Dermis blood vessel endothelial cell (primary cell): ENCODE measurements at places on chromosomes 5 and 9. TPM values are rescaled to one million over a fixed set of nuclear protein-coding genes. Genes with fewer than 3 reads are reported as not detected.

The ACO1 gene
- total RNA-seq = 61.8 and 73.3 TPM in 2 replicates

GRCh38 chr5:169027501-169028061 is 273.4 kb downstream of the SLIT3 start:
- DNase-seq = no peak

- DNase-seq = no peak
Measured at GRCh38 chr5:14483504-14484157, 98.0 kb upstream of the OTULINL start.

DNA sequence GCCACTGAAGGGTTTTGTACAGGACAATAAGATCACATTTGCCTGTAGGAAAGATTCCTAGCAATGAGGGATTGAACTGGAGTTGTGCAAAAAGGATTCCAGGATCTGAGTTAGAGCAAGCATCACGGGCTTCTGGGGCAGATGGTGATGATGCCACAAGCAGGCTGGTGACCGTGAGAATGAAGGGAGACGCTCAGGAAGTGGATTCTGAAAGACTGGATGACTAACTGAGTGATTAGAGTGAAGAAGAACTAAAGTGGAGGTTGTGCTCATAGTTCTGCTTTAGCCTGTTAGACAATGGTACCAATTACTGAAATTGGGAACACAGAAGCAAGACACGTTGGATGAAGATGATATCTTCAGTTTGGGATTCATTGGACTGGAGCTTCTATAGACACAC is 168.2 kb downstream of the CD180 start:
- DNase-seq = no peak

GRCh38 chr5:113031104-113031503 is 54.5 kb downstream of the DCP2 start:
- no peak for DNase-seq

- no peak for DNase-seq
Measured at GRCh38 chr9:26809795-26810194, 82.8 kb downstream of the CAAP1 start.

DNA sequence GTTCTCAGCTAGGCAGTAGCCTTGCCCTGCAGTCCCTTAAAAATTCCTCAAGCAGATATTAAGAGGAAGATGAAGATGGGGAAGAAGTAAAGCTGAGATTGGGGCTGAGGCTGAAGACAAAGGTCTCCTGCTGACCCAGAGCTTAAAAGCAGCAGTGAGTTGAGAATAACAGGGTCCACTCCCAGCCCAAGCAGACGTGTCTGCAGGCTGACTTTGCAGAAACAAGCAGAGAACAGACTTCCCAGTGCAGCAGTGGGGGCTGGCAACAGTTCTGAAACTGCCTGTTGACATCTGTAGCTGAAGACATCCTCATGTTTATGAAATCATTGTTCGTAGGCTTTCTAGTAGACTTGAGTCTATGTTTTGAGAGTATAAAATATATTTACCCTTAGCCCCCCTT is 1.1 kb downstream of the CTXN3 start:
- no peak for DNase-seq

DNA sequence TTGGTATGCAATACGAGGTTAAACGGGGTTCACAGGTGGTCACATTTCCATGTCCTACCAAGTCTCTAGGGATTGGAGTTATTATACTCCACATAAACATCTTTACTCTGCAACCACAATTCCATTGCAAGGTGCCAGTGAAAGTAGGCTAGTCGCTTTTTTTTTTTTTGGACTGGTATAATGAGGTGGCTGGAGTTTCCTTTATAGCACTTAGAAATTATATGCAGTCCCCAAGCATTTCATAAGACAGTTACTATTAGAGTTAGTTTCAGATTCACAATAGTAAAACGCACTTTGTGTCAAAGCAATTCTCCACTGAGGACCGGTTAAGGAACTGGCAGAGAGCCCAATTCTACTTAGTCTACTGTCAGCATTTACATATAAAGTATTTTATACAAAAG is 1.4 kb downstream of the MEF2C start:
- DNase-seq = peak; percentile 65

DNA sequence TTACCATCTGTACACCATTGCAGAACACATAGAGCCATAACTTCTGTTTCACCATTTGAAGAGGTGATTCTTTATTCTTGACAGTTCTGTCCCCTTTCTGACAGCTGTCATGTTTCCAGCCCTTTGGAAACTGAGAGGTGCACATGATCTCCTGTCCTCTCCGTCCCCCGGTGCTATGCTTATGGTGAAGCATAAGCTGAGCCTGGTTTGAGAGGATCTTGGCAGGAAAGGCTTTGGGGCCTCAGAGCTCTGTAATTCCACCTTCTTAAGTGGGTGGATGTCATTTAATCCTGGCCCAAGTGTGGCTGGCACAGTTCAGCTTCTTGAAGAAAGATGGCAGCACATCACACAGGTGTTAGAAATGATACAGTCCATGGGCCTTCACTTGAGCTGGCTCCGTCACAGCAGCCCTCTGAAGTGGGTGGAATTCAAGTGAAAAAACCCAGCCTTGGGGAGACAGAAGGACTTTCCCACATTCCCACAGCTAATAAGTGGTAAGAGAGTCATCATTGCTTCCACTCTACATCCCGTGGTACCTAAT is 30.7 kb upstream of the GRPEL2 start:
- no peak for DNase-seq

DNA sequence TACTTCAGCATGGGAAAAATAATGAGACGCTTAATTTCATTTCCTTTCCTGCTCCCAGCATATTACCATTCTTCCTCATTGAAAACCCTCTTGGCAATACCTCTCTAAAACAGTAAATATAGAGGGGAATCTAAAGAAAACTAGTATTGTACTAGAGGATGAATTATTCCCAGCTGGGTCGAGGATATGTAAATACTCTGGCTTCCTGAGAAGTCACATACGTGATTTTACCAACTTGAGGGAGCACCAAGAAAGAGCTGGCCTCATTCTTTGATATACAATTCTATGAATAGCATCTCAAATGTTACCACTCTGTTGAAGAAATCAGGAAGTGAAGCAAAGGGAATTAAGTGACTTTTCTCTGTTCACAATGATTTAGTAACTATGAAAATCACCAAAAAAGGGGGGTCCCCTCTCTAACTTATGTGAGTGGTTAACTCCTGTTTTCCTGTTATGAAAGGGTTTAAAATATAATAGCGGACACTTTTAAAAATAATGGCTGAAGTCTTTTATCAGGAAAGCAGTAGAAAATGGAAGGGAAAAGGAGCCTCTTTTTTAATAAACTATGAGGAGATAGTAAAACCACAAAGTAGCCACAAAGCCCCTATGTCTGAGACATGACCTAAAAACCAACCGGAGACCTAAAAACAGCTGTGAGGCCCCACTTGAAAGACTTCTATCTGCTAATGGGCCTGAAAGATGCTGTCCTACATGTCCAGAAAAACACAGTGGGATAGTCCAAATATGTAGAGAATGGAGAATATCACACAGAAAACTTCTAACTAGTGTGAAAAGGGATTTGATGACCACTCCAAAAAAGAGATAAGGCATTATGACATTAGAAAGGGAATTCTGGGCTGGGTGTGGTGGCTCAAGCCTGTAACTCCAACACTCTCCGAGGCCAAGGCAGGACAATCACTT is 42.6 kb downstream of the LPAR1 start:
- DNase-seq = no peak

The JMY gene
- total RNA-seq = 12.5 and 13.8 TPM in 2 replicates

GRCh38 chr9:113026200-113026599 is 14.2 kb upstream of the ZNF883 start:
- no peak for DNase-seq

DNA sequence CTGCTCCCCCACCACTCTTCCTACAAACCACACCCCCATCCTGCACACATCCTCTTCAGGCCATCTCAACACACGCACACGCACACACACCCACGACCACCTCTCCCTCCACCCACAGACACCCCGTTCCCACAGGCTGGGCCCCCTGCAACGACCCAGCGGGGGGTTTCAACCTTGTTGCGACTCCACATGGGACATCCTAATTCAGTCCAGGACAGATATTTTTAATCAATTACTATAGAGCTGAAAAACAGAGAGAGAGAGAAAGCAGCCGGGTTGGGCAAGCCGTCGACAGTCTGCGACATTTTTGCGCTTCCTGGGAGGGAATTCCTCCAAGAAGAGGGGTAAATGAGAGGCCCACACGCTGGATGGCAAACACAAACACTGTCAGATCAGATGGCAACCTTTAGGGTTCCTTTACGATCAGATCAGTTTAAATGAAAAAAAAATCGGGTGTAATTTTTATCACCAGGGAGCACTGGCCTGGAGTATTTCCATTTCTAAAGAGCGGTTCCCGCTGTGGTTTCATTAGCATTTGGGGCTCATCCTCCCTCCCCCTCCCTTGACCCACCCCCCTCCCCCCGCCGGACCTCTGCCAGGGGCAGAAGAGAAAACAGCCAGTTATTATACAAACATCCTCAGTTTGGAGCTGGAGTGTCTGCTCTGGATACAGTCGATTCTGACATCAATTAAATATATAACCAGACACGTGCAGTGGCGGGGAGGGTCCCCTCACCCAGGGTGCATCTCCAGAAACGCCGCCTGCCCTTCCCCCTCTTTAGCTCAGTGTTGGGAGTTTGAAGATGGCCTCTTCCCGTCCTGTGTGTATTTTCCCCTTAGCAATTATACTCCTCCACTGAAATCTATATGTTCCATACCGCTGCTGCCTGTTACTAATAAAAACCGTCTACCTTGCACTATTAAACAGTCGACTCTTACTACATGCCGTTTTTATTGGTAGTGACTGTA is 2.3 kb upstream of the IRX2 start:
- no peak for DNase-seq

The LRRC19 gene
- not detected in 2 replicates for total RNA-seq

The SH3GL2 gene
- 0.05 and 0.17 TPM in 2 replicates for total RNA-seq

GRCh38 chr9:15299374-15299939 is 7.6 kb downstream of the TTC39B start:
- DNase-seq = peak; percentile 20

- no peak for DNase-seq
Measured at GRCh38 chr5:9681706-9682105, 51.6 kb upstream of the TAS2R1 start.

DNA sequence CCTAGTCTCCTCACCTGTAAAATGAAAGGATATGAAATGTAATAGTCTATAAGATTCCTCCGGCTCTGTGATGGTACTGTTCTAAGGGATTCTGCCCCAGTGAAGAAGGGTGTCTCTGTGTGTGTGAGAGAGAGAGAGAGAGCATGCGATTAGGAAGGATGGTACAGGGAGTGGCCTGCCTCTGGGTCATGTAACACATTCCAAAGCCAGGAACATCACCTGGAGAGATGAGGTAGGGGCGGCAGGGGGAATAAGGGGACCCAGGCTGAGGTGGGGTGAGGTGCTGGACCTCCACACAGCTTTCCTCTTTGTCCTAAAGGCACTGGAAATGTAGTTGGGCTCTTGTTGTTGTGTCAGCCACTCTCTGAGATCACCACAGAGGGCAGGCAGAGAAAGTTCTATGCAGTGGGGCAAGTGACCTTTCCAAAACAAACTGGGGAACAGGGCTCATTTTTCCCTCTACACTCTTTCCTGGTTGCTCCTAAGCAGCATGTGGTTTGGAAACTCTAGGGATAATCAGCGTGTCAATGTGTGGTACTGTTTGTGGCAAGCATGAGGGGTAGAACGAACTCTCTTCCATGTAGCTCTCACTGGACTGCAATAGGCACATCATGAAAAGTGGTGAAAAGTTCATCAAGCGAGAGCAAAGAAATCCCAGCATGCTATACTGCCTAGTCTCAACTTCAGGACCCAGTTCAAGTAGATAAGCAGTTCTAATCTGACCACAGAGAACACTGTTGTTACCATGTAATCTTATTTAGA is 65.0 kb downstream of the SEMA6A start:
- DNase-seq = no peak

DNA sequence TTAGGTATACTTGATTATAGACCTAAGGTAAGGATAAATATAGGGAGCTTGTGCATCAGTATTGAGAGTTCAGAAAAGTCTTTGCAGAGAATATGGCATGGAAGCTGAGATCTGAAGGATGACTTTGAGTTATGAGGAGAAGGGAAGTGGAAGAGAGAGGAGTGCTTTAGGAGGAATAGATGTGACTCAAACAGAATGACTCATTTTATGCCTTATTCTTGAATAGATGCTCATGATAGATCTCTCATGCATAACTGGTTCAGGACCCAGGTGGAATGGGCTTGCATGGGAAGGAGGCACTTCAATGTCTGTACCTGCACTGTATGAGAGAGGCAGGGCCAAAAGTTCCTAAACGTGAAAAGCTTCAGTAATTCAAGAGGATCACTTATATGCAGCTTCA is 103.3 kb downstream of the CWC27 start:
- no peak for DNase-seq

- DNase-seq = peak; percentile 83
Measured at GRCh38 chr5:145811834-145812625, 23.1 kb downstream of the PRELID2 start.

DNA sequence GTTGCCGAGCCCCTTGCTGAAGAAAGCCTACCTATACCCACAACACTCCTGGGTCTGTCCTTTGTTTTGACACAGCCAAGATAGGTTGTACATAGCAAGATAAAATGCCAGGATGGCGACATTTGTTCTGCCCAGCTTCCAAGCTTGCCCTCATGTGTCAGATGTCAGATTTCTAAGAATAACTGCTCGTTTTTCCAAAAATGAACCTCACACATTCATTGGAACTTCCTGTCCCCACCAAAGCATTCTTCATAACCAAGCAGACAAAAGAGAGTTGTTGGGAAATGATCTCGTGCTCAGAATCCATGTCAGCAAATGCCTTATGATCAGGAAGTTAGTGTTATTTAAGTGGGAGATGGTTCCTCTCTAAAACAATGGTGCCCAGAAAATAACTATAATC is 210.1 kb downstream of the ZNF608 start:
- DNase-seq = peak; percentile 95

The SLC6A19 gene
- not detected in 2 replicates for total RNA-seq

DNA sequence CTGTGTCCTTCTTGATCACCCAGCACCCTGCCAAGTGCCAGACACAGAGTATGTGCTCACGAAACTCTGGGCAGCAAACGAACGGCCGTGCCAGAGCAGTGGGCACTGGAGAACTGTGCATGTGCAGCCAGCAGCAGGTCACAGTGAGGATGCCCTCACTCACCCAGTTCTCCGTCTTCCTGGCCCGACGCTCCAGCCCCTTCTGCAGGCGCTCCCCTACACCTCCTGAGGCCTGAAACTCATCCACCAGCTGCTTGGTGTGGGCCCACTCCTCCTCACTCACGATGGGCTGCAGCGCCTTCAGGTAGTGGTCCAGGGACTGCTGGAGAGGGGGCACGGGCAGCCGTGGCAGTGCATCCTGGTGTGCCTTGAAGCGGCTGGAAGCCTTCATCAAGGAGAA is 2.9 kb downstream of the CRAT start:
- DNase-seq = no peak

- no peak for DNase-seq
Measured at GRCh38 chr9:82242285-82242963, 253.9 kb downstream of the SPATA31D1 start.

- DNase-seq = no peak
Measured at GRCh38 chr5:175470781-175471180, 7.6 kb upstream of the SFXN1 start.

- DNase-seq = no peak
Measured at GRCh38 chr9:126703002-126703865, 89.5 kb downstream of the LMX1B start.

GRCh38 chr9:70285246-70285645 is 26.5 kb downstream of the SMC5 start:
- no peak for DNase-seq

The CACNA1B gene
- total RNA-seq = 0.09 and 0.17 TPM in 2 replicates
